ENCODE measurements at places on chromosomes 6 and 20.

- DNase-seq: no peak
Observed at GRCh38 chr6:116036075-116036773, 24.5 kb downstream of the FRK start.

- DNase-seq: no peak
Observed at GRCh38 chr20:43238833-43239232, 49.1 kb upstream of the PTPRT start.

DNA sequence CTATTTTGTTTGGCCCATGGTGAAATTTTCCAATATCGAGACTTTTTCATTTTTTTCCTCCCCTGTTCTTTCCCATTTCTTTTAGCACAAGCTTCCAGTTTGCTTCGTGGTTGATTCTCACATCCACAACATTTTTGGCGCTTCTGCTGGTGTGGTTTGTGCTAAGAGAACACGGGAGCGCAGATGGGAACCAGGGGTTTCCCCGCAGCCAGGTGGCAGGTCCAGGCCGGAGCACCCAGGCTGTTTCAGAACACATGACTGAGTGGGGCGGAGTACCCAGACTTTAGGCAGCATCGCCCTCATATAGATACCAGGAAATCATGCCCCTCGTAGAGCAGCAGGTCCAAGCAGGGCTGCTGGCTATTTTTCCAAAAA lies 58.0 kb downstream of the SYTL3 start:
- DNase-seq: no peak

DNA sequence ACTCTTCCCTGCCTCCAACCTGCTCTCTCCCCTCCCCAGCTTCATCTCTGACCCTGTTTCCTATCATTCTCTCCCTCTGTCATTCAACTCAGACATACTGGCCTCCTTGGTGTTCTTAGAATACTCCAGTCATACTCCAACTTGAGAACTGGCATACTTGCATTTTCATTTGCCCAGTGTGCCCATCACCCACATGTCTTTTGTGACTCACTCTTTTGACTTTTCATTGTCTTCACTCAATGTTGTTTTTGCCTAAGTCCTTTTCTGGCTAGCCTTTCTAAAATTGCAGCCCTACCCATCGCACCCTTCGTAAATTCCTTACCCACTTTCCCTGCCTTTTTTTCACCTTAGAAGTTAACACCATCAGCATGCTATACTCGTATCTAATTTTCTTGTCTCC lies 77.0 kb upstream of the CD2AP start:
- DNase-seq: no peak

GRCh38 chr20:64042054-64042781 lies 6.2 kb downstream of the C20orf204 start:
- no peak for DNase-seq

GRCh38 chr6:154509421-154510143 lies 903 bp downstream of the CNKSR3 start:
- no peak for DNase-seq

DNA sequence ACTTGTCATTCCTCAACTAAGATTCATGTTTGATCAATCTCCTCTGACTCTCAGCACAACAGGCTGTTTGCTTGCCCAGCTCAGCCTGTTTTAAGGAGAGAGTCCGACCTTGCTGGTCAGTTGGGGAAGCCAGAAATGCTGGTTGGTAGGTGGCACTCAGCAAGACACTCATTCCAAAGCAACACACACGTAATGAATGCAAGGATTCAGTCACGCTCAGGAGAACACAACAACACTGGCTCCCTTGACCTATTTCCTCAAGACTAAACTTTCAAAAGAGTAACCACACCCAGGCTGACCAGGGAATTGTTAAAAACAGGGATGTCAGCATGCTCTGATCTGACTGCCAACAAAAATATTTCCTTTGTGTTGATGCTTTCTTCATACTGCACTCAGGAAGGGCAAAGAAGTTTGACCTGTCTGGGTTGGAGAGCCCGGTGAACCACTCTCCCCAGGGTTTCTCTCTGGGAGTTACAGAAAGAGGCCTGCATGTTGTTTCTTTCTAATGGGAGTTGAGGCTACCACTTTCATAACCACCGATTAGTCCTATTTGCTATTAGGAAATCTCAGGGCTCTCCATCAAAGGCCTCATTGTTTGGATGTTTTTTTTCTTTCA lies 25.6 kb upstream of the PREP start:
- DNase-seq: no peak

- no peak for DNase-seq
Observed at GRCh38 chr6:154901876-154902552, 93.1 kb upstream of the TIAM2 start.

GRCh38 chr20:20663841-20664240 lies 48.6 kb downstream of the RALGAPA2 start:
- no peak for DNase-seq

DNA sequence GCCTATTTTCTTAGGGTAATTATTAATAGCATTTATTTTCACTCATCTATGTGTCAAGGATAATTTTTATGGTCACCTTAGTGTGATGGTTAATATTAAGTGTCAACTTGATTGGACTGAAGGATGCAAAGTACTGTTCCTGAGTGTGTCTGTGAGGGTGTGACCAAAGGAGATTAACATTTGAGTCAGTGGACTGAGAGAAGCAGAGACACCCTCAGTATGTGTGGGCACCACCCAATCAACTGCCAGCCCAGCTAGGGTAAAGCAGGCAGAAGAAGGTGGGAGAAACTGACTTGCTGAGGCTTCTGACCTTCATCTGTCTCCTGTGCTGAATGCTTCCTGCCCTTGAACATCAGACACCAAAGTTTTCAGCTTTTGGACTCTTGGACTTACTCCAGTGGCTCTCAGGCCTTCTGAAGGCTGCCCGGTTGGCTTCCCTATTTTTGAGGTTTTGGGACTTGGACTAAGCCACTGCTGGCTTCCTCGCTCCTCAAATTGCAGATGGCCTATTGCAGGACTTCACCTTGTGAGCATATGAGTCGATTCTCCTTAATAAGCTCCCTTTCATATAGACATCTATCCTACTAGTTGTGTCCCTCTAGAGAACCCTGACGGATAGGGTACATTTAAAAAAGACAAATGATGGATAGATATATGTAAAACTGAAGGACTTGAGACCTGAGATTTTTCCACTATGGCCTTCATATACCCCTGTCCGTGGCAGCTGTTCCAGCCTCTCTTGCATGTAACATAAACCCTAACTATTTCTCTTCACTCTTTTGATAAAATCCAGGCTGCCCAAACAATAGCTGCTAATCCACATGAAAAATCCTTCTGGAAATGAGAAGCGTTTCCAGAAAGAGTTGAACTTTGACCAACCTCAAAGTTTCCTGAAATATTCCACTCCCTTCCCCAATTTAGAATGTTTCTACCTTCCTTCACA lies 62.1 kb upstream of the RGS17 start:
- DNase-seq: no peak

Measured in stimulated activated CD8-positive, alpha-beta memory T cell treated with anti-CD3 and anti-CD28 coated beads, Interleukin-12 subunit alpha, Interleukin-12 subunit beta, amount 100 ng/mL, for 4 hours (primary cell).